ENCODE measurements at places on chromosomes 1 and 21. TPM values are rescaled to one million over a fixed set of nuclear protein-coding genes. Genes with fewer than 3 reads are reported as not detected.
A peak's percentile ranks its signal among the peaks of the same experiment; 100 is the strongest.

The SPRR1B gene
- total RNA-seq: not detected

The TSPAN2 gene
- total RNA-seq: 0.33 TPM

DNA sequence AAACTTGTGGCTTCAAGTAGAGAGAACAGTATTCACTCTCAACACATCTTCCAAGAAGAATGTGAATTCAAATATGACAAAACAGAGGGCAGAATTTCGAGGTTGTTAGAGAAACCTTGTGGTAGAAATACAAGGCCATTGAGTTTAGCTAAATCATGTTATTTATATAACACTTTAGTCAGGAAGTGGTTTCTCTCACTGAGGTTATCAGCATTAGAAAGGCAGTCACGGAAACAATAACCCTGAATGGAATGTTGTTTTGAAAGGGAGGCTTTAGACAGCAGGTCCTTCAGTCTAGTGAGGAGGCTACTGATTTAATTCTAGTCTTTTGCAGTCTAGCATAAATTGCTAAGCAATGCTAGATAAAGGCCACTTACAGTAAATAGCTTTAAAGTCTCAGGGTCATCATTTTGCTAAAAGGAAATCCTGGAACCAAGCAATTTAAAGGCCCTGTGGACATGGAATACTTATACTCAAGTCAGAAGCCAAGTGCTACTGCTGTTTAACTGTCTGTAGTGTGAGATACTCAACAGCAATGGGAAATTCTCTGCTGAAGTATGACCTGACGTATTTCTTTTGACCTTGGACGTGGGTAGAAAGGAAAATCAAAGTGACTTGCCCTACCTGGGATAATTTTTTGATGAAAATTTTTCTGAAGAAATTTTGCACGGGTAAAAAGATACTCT lies 89.0 kb upstream of the CHODL start:
- DNase-seq: no peak

- DNase-seq: no peak
These were observed 3.4 kb upstream of the ETS2 start for GRCh38 chr21:38802050-38803026.

DNA sequence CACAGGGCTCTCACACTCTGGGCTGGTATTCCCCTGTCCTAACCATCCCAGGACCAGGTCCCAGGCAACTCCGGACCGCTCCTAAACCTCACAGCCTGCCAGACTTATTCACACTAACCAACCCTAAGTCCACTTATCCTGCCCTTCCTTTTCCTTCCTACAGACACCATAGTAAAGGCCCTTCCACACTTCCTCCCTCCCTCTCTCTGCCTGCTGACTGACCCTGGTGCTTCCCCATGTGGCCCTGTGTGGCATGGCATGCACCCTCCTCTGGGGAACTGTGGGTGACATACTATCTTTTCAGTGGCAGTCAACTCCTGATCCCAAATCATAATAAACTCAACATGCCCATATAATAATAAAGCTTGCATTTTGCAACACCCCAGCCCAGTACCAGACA lies 155.1 kb upstream of the DNAH14 start:
- DNase-seq: no peak

The SLC22A15 gene
- total RNA-seq: 3.6 TPM

GRCh38 chr1:101013776-101014175 lies 11.8 kb downstream of the DPH5 start:
- no peak for DNase-seq

- no peak for DNase-seq
These were observed 152.7 kb downstream of the CHRM3 start for GRCh38 chr1:239539051-239539450.

DNA sequence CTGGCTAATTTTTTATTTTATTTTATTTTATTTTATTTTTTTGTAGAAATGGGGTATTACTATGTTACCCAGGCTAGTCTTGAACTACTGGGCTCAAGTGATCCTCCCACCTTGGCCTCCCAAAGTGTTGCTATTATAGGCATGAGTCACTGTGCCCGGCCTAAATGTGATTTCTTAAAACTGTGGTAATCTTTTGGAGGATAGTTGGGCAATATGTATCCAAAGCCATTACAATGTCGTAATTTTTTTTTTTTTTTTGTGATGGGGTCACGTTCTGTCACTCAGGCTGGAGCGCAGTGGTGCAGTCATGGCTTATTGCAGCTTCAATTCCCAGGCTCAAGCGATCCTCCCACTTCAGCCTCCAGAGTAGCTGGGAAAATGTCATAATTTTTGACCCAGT lies 14.2 kb downstream of the ETV3L start:
- no peak for DNase-seq

The SARS1 gene
- total RNA-seq: 104 TPM

DNA sequence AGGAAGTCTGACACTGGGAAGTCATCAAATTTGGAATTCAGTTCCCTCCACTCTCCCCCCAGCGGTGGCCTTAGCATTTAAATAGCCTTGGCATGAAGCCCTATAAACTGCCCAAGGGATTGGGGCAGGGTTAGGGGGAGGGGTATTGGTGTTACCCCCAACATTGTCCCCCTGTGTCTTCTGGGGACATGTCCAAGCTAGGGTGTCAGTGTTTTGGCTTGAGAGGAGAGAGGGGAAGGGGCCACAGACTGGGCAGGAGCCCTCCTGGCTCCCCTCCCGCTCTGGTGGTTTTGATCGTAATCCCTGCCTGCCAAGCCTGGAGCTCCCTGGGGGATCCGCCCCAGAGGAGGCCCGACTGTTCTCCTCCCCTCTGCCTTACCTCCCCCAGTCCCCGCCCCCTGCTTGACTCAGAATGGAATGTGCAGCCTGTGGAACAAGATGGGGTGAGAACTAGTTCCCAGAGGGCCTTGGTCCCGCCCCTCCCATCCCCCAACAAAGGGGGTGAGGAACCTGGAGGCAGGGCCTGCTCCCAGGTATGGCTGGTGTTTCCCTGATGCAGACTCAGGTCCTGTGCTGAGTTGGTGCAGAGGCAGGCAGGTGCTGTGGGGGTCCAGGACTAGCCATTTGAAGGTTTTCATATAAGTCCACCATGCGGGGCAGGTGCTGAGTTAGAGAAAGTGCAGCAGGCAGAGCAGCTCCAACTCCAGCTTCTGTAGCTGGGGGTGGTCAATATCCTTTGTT lies 7.4 kb downstream of the SOX13 start:
- peak; percentile 58 for DNase-seq

The MIS18A gene
- 1.1 TPM for total RNA-seq

The NR1I3 gene
- total RNA-seq: 52.3 TPM

- DNase-seq: no peak
These were observed 23.0 kb downstream of the CHD5 start for GRCh38 chr1:6157132-6157527.

DNA sequence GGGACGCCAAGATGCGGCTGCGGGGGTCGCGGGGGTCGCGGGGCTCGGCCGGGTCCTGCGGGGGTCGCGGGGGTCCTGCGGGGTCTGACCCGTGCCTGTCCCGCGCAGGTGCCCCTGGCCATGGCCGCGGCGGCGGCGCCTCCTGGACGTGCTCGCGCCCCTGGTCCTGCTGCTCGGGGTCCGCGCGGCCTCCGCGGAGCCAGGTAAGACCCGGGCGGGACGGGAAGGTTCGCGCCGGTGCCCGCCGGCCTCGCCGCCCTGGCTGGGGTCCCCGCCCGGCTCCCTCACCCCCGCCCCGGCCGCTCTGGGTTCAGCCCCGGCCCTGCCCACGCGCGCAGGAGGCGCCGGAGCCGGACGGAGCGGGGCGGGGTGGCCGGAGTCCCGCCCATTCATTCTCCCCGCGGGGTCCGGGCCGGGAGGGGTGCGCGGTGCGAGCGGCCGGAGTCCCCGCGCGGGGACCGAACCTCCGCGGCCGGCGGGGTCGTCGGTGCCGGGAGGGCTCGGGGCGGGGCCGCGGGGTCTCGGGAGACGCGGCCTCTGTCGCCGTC lies 380 bp downstream of the COL18A1 start:
- DNase-seq: peak; percentile 82

DNA sequence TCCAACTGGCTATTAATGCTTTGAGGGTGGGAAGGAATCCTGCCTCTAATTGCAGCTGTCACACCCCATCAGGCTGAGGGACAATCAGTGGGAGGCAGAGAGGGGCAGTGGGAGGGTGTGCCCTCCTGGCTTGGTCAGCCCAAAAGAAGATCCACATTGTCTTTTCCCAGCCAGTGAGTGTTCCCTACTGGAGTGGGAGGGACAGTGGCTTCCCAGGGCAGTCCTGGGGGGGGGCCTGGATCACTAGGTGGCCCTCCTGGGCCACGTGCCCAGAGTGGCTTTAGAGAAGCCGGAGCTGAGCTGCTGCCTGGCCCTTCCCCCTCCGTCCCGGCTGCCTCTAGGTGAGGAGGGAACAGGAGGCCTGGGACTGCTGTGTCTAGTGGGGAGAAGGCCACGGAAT lies 14.0 kb downstream of the INKA2 start:
- DNase-seq: no peak

DNA sequence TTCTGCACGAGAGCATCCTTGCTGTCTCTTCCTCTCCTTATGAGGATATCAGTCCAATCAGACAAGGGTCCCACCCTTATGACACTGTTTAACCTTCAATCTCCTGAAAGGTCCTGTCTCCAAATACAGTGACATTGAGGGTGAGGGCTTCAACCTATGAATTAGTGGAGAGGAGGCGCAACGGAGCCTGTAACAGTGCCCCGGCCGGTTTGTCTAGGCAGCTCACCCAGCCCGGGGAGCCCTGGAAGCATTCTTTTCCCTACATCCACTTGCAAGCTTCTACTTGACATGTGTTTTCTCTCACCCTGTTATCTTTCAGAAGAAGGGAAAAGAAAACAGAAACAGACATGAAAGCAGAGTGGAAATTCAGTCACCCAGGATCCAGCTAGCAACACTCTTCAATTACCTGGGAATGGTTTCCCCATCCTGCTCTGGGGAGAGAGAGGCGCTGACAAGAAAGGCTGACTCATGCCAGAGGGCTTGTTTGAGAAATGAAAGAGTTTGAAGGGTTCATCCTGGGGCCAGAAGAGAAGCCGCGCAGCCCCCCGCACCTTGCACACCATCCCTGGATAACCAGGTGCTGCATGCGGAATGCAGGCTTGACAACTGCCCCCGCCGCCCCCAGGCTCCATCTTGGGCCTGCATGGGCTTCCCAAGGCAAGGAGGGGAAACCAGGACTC lies 394.9 kb downstream of the NPHP4 start:
- DNase-seq: peak; percentile 8
